ENCODE measurements at places on chromosomes 7 and 10. TPM values are rescaled to one million over a fixed set of nuclear protein-coding genes. Genes with fewer than 3 reads are reported as not detected.

Gene ELN
- 146 TPM for total RNA-seq

Gene SPACDR
- 1.8 TPM for total RNA-seq

GRCh38 chr7:84009782-84010181 lies 184.8 kb downstream of the SEMA3A start:
- H3K36me3 ChIP-seq: no peaks in the 10 kb centered on the region
- H3K27me3 ChIP-seq: no peaks in the 10 kb centered on the region
- no peaks in the 10 kb centered on the region for H3K4me1 ChIP-seq
- no peak overlapping the region for H3K4me3 ChIP-seq
- H3K27ac ChIP-seq: no peak overlapping the region

GRCh38 chr7:98294798-98295382 lies 13.4 kb downstream of the BRI3 start:
- H3K27ac ChIP-seq: no peak overlapping the region
- DNase-seq: no peak
- H3K4me1 ChIP-seq: no peaks in the 10 kb centered on the region
- H3K4me3 ChIP-seq: no peak overlapping the region

DNA sequence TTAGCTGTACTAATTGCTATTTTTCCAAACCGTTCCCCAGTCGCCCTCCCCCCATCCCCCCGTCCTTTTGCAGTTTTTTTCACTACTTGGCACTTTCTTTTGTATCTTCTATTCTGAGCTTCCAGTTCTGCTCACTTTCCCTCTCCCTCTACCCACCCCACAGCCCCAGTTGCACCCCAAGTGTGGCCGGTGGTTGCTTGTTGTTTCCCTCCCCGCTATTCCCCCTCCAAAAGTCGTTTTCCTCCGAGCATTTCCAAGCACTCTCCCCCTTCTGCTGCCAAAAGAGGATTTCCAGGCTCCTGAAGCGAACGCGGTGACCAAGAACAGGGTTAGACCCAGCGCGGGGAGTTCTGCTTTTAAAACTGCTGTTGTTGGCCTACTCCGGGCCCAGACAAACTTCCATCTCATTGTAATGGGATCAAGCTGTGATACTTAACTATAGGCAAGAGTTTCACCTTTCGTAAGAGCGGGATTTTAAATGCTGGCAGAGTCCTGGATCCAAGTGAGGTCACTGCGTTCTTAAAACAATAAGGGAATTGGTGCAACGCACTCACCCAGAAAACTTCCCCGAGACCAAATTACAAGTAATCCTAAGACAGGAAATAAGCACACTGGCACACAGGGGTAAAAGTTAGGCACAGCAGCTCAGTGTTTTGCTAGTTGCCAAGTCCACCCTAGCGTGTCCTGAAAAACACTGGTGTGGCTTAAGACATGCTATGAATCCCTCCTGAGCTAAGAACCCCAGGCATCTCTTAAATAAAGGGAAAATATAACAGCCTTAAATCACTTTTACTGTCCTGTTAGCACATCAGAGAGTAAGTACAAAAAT lies 1.5 kb upstream of the RGS10 start:
- H3K4me3 ChIP-seq: no peak overlapping the region
- no peaks in the 10 kb centered on the region for H3K27me3 ChIP-seq
- DNase-seq: no peak

Gene UCN3
- not detected for total RNA-seq

Gene CPEB3
- 8.7 TPM for total RNA-seq

GRCh38 chr7:28124413-28124812 lies 56.2 kb downstream of the JAZF1 start:
- H3K4me1 ChIP-seq: no peaks in the 10 kb centered on the region
- no peak overlapping the region for H3K4me3 ChIP-seq
- H3K27me3 ChIP-seq: no peaks in the 10 kb centered on the region
- no peak overlapping the region for H3K27ac ChIP-seq
- DNase-seq: no peak

Gene PPP1R9A
- 37.6 TPM for total RNA-seq

DNA sequence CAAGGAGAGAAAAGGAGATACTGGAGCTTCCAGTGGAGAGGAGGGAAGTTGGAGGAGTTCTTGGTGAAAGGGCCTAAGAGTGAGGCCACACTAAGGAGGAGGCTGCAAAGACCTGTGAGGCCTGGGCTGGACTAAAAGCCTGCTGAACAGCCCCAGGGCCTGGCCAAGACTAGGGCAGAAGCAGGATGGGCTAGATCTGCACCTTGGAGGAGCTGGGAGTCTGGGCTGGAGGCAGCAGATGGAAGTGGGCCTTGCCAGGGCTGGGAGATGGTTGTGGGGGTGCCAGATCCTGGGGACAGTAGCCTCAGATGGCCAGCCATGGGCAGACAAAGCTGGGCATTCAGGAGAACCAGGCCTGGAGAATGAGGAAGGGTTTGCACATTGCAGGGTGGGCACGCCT lies 6.5 kb upstream of the PURB start:
- no peaks in the 10 kb centered on the region for H3K27me3 ChIP-seq
- H3K4me1 ChIP-seq: no peaks in the 10 kb centered on the region
- no peak overlapping the region for H3K27ac ChIP-seq
- DNase-seq: no peak
- H3K4me3 ChIP-seq: no peak overlapping the region

DNA sequence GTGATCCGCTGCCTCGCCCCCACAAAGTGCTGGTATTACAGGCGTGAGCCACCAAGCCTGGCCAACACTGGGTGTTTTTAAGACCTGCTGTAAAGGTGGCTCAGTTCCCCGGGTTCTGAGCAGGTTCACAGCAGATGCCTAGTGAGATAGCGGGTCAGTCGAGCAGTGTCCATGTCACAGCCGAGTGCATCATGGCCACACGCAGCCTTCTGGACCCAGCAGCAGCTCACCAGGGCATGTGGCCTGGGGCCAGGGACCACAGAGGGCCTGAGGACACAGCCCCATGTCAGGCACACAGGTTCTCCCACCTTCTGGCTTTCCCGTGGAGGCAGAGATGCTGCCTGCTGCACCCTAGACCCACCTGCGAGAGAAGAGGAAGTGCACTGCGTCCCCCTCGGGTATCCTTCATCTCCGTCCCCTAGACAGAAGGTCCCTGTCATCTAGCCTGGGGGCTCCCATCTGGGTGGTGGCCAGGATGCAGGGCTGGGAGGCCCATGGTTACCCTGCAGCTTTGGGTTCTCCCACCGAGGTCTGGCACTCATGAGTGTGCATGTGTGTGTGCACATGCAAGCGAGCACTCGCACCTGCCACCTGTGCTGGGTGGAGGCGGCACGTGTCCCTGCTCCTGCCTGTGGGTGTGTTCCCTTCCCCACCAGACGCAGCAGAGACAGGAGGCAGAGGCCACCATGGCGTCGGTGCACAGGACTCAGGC lies 98.6 kb downstream of the NKX6-2 start:
- H3K36me3 ChIP-seq: peaks cover 27% of the 10 kb centered on the region
- no peak overlapping the region for H3K4me3 ChIP-seq
- no peak for DNase-seq
- H3K27ac ChIP-seq: no peak overlapping the region
- H3K4me1 ChIP-seq: peaks cover 22% of the 10 kb centered on the region

DNA sequence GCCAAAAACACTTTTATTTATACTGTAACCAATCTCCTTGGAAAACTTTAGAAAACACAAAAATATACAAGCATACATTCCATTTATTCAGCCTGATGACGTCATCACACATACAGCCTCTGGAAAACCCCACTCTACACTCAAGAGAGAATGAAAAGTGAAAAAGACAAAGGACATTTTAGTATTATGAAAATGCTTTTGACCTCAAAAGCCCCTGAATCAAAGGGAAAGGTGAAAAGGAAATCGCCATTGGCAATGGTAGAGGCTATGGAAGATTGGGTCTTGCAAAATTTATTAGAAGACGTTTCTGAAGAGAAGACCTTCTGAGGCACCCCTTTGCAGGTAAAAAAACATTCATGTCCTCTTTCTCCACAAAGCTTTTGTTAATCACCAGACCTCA lies 82.9 kb upstream of the STRIP2 start:
- H3K27me3 ChIP-seq: no peaks in the 10 kb centered on the region
- H3K36me3 ChIP-seq: no peaks in the 10 kb centered on the region
- H3K27ac ChIP-seq: no peak overlapping the region

Gene PILRB
- total RNA-seq: 152 TPM

GRCh38 chr10:85641479-85642009 lies 725.1 kb downstream of the GRID1 start:
- H3K27me3 ChIP-seq: no peaks in the 10 kb centered on the region
- H3K27ac ChIP-seq: no peak overlapping the region

Gene STEAP2
- 21.2 TPM for total RNA-seq

- no peaks in the 10 kb centered on the region for H3K36me3 ChIP-seq
- H3K4me1 ChIP-seq: peaks cover 21% of the 10 kb centered on the region
- no peak for DNase-seq
- no peaks in the 10 kb centered on the region for H3K27me3 ChIP-seq
- no peak overlapping the region for H3K4me3 ChIP-seq
These were observed 18.6 kb upstream of the YWHAG start for GRCh38 chr7:76377186-76377918.

GRCh38 chr10:61089251-61089650 lies 145.3 kb upstream of the RHOBTB1 start:
- H3K27ac ChIP-seq: no peak overlapping the region
- no peaks in the 10 kb centered on the region for H3K4me1 ChIP-seq
- DNase-seq: no peak
- no peak overlapping the region for H3K4me3 ChIP-seq
- no peaks in the 10 kb centered on the region for H3K27me3 ChIP-seq
- no peaks in the 10 kb centered on the region for H3K36me3 ChIP-seq

DNA sequence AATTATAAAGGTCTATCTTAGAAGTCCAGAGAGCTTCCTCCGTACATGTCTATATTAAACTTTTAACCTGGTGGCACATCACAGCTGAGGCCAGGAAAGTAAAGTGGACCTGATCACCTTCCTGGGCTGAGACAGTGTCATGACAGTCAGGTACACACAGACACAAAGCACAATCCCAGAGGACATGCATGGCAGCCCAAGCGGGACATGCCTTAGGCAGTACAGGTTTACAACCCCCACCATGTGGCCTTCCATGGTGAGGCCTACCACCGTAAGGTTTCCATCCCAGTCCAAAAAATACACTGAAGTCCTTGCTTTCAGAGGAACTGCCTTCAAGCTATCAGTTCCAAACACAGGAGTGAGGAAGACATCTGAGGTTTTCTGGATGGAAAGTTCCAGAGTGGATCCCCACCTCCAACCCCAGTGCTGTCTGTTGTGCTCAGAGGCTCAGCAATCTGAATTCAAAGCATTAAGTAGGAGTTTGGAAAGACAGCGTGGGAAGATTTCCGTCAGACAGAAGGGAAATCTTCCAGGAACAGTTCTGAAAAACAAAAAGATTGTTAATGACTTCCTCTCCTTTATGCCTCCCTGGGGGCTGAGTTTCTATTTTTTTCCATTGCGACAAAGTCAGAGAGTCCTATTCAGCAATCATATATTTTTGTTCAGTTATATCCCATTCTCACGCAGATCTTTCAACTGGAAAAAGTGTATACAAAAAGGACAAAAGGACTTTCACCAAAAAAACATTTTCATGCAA lies 20.1 kb downstream of the IFIT3 start:
- no peaks in the 10 kb centered on the region for H3K36me3 ChIP-seq
- H3K4me1 ChIP-seq: peaks cover 43% of the 10 kb centered on the region
- no peak overlapping the region for H3K4me3 ChIP-seq
- peak overlapping the region; percentile 86 for H3K27ac ChIP-seq

Gene IDI2
- not detected for total RNA-seq

Gene OR2A5
- total RNA-seq: not detected

DNA sequence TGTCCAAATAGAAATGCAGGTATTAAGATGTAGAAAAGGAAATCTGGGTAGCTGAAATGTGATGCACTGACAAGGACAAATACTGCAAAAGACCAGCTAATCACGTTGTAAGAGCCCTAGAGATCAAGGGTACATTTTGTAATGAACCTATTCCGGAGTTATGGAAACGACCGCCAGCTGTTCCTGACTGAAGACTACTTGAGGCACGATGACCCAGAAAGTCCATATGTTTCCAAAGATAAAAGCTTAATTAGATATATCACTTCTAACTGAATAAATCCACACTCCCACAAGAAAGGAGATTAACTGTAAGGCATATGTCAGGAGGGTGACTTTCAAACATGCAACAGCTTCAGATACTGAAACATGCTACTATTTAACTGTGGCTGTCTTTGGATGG lies 253.5 kb downstream of the NSUN6 start:
- H3K27ac ChIP-seq: no peak overlapping the region
- no peak for DNase-seq
- no peaks in the 10 kb centered on the region for H3K4me1 ChIP-seq
- H3K4me3 ChIP-seq: no peak overlapping the region
- no peaks in the 10 kb centered on the region for H3K36me3 ChIP-seq
- H3K27me3 ChIP-seq: no peaks in the 10 kb centered on the region

DNA sequence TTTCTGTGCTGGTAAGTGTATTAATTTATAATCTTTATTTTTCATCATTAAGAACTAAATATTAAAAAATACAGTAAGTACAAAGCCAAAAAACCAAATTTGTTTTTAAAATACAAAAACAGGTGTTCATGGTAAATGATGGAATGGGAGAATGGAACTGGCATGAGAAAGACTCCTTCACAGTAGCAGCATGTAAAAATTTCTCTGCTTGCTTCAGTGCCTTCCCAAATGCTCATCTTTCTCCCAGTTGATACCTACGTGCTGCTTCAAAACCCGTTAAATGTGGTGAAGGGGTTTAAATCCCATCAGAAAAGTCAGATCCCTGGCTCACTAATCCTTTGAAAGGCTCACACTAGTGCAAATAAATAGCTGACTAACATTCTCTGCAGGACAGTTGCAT lies 4.2 kb downstream of the RNF133 start:
- H3K4me1 ChIP-seq: no peaks in the 10 kb centered on the region
- H3K27ac ChIP-seq: no peak overlapping the region
- DNase-seq: no peak
- no peak overlapping the region for H3K4me3 ChIP-seq
- H3K36me3 ChIP-seq: no peaks in the 10 kb centered on the region
- no peaks in the 10 kb centered on the region for H3K27me3 ChIP-seq

GRCh38 chr7:26318921-26319320 lies 27.3 kb downstream of the SNX10 start:
- H3K27me3 ChIP-seq: no peaks in the 10 kb centered on the region
- DNase-seq: no peak
- H3K27ac ChIP-seq: no peak overlapping the region
- H3K36me3 ChIP-seq: no peaks in the 10 kb centered on the region
- no peak overlapping the region for H3K4me3 ChIP-seq

Gene SEMA3E
- total RNA-seq: 2.3 TPM

Gene TFAM
- total RNA-seq: 35.6 TPM

DNA sequence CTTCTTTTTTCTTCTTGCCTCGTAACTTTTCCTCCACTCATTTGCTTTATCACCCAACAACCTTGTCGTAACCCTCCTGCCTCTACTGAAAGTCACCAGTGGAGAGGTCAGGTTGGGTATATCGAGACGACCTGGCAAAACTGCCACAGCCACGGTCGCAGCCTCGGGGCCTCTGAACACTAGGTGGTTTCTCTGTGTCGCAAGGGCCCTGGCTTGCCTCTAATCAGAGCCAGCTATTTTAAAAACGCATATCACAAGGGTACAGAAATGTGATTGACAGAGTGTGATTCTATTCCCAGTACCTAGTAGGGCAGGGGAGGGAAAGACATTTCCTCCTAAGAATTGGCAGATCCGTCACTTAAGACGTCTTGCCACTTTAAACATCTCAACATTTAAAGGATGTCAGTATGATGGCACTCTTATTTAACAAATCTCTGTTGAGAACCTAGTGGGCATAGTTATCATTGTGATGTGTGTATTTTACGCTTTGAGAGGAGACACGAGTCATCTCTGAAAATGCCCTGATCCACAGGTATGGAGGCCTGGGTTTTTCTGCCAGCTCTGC lies 197.5 kb downstream of the ARHGAP21 start:
- no peak overlapping the region for H3K4me3 ChIP-seq
- peaks cover 80% of the 10 kb centered on the region for H3K36me3 ChIP-seq
- no peak for DNase-seq
- no peaks in the 10 kb centered on the region for H3K27me3 ChIP-seq
- no peaks in the 10 kb centered on the region for H3K4me1 ChIP-seq
